ENCODE measurements at places on chromosomes 1 and 21.
A peak's percentile ranks its signal among the peaks of the same experiment; 100 is the strongest.

DNA sequence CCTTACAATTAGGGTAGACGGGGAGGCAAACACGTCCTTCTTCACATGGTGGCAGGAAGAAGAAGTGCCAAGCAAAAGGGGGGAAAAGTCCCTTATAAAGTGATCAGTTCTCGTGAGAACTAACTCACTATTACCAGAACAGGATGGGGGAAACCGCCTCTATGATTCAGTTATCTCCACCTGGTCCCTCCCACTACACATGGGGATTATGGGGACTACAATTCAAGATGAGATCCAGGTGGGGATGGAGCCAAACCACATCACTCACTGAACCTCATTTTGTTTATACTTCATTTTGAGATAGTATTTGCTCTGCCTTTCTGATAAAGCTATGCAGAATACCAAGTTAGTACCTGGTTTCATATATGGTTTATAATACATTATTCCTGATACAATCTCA is 26.5 kb downstream of the APP start:
- no peak for DNase-seq

- no peak for DNase-seq
Measured at GRCh38 chr1:228647523-228648444, 87.5 kb upstream of the RHOU start.

- no peak for DNase-seq
Measured at GRCh38 chr1:228267962-228268880, 60.4 kb downstream of the OBSCN start.

GRCh38 chr1:241142493-241142892 is 214.5 kb downstream of the RGS7 start:
- DNase-seq = no peak

GRCh38 chr1:31576201-31576669 is at the start of gene TINAGL1:
Gene TINAGL1 (plus strand): TSS chr1:31576515. CDS start chr1:31577149, 634 bp downstream.
- no peak for DNase-seq

DNA sequence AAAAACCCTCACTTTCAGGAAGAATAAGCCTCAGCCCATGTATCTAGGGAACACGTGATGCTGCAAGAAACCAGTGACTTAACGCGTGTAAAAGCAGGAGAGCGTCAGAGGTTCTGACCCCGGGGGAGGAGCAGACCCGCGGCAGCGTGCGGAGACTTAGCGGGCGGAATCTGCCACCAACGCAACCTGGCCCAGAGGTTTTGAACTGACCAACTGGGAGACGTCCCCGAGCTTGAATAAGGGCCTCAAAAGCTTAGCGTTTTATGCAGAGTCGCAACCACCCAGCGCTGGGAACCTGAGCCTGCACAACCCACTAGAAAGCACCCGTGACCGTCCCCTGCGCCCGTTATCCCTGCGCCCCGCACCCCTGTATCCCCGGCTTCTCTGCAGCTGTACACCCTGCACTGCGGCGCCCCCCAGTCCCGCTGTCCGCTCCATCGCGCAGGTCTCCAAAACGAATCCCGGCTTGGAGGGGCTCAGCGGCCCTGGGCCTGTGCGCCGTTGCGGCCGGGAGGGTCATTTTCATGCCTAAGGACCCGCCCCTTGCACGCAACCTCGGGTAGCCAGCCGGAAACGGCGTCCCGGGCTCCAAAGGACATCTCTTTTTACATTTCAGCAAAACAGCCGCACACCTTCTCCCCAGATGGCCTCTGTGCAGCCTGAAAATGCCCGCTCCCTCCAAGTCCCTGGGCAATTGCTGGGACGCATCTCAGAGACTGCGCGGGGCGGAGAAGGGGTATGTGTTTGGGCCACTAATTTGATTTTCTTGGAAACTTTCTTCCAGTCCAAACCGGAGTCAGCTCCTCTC is 29.4 kb upstream of the TRIM17 start:
- DNase-seq = no peak

DNA sequence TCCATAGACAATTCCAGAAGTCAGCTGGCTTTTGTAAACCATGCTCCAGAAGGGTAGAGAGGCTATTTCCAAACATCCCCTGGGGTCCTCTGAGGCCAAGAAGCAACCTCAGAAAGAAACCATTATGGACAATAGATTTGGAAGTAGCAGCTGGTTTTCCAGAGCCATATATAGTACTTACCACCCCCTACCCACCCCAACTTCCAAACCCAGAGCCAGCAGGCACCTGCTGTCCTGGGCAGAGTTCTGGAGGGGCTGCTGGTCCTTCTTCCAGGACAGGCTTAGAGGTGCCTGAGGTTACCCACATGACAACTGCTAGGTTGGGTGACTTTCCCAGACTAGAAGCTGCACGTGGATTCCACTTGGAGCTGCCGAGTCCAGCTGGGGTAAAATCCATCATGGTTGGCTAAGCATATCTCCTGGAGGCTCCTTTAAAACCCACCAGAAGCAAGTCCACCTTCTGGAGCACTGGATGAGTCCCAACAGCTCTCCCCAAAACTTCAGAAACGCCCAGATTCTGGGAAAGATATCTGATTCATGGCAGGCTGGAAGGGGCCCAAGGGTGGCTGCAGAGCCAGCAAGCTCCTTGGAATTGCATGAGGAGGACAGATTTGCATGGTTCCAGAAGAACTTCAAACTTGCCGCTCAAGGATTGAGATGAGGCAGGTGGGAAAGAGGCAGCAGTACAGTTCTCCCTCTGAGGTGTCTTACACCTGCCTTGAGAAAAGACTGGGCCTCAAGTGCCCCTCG is 5.8 kb downstream of the MYCL start:
- no peak for DNase-seq

- DNase-seq = no peak
Measured at GRCh38 chr1:90334137-90334536, 339.2 kb downstream of the ZNF326 start.

- DNase-seq = no peak
Measured at GRCh38 chr1:107750364-107750959, 214.5 kb downstream of the VAV3 start.

DNA sequence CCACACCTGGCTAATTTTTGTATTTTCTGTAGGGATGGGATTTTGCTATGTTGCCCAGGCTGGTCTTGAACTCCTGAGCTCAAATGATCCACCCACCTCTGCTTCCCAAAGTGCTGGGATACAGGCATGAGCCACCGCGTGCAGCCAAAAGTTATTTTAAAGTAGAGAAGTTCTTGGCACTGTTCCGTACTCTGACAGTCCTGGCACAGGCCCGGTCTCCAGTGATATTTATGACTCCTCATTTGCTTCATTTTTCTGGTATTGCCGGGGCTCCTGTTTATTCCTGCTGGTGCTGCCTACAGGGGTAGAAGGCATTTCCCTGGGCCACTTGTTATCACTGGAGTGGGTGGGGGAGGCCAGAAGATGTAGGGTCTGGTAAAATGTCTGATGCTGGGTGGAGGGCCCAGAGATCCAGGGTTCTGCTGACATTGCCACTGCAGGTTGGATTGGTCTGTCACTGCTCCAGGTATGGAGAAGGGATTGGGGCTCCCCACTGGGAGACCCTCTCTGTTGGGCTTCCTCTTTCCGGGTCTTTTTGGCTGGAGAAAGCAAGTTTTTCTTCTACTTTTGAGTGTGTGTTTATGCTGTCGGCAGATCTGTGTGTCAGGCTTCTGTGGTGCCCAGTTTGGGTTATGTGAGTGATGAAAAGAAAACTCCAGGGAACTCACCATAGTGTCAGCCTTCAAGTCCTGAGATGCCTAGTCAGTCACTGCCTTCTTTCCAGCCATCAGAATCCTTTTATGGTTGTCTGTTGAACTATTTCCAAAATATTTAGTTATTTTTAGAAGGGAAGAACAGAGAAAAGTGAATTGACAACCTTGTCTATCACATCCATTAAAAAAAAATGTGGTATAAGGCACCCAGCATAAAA is 4.5 kb downstream of the MROH7 start:
- no peak for DNase-seq

DNA sequence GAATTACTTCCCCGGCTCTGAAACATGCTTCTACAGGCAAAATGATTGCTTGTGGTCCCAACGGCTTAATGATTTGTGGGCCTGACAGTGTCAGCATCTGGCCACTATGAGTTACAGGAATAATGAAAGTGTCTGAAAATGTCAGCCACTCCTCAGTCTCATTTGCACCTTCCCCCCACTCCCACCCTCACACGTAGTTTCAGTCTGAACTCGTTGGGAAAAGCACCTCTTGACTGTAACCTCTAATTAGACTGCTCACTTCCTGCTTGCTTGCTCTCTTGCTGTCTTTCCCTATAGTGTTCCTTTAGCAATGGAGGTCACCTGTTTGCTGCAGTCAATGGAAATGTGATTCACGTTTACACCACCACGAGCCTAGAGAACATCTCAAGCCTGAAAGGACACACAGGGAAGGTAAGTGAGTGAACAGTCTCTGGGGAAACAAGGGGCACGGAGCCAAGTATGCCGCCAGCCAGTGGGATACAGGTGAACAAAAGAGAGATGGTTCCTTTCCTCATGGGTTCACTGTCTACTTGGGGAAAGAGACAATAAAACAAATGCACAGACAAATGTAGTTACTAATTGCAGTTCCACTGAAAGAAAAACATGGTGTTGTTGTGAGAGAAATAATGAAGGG is 27.1 kb downstream of the CFAP57 start:
- no peak for DNase-seq

GRCh38 chr1:9724706-9725476 is 73.4 kb downstream of the PIK3CD start:
- peak; percentile 50 for DNase-seq

DNA sequence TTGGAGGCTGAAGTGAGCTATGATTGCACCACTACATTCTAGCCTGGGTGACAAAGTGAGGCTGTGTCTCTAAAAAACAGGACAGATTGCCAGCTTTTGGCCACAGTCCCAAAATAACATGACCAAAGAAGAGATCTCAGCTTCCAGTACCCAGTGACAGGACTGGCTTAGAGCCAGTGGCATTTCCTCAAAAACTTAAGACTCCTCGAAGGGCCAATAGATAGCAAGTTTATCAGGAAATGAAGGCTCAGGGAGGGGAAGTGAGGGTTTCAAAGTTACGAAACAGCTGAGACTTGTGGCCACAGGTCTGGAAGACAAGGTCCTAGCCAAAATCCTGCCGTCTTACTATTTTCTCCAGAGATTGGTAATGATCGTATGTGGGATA is 6.3 kb upstream of the TMEM39B start:
- DNase-seq = no peak

DNA sequence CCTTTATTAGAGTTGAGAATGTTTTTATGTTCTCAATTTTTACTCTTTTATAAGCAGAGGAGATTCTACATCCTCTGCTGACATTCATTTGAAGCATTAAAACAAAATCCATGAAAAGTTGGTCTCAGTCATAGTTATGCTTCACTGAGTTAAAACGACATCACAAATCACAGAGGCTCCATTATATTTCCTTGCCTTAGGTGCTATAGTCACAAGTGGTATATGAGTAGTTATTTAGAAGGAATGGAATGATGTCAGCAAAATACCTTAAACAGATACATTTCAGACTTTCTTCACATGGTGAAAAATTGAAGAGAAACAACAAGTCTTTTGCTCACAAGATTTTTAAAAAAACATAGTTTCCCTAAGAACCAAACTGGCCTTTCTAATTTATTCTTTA is 11.7 kb upstream of the METTL13 start:
- no peak for DNase-seq

DNA sequence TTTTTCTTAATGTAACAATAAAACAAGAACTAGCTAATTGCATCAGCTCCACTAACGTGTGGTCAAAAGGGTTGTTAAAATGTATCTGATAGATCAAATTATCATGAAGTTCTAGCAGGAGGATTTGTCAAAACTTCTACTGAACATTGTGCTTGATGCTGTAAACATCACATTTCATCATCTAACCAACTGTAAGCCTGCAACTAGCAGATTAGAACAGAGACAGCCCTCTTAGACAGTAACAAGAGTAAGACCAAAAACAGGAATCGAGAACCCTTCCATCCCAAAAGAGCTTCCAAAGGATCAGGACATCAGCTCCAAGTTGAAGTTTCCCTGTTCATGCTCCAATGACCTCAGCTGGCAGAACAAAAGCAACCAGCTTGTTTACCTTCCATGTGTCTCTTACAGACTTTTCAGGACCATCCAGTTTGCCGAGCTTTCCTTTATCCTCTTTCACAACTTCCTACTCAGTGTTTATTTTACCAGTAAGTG is 44.6 kb downstream of the NIBAN1 start:
- DNase-seq = no peak

- DNase-seq = no peak
Measured at GRCh38 chr1:13703558-13704490, 3.8 kb downstream of the PRDM2 start.

- DNase-seq = no peak
Measured at GRCh38 chr1:99481391-99481996, 164.4 kb upstream of the PALMD start.

Data from stimulated activated CD8-positive, alpha-beta memory T cell treated with anti-CD3 and anti-CD28 coated beads, Interleukin-15, amount 100 ng/mL, for 1 hour (primary cell).